ENCODE measurements at places on chromosomes 11 and 22.

- DNase-seq, result no peak
Measured at GRCh38 chr11:74784234-74784633, 35.6 kb downstream of the RNF169 start.

- no peak for DNase-seq
Measured at GRCh38 chr11:95923439-95923727, 524 bp downstream of the MTMR2 start.

DNA sequence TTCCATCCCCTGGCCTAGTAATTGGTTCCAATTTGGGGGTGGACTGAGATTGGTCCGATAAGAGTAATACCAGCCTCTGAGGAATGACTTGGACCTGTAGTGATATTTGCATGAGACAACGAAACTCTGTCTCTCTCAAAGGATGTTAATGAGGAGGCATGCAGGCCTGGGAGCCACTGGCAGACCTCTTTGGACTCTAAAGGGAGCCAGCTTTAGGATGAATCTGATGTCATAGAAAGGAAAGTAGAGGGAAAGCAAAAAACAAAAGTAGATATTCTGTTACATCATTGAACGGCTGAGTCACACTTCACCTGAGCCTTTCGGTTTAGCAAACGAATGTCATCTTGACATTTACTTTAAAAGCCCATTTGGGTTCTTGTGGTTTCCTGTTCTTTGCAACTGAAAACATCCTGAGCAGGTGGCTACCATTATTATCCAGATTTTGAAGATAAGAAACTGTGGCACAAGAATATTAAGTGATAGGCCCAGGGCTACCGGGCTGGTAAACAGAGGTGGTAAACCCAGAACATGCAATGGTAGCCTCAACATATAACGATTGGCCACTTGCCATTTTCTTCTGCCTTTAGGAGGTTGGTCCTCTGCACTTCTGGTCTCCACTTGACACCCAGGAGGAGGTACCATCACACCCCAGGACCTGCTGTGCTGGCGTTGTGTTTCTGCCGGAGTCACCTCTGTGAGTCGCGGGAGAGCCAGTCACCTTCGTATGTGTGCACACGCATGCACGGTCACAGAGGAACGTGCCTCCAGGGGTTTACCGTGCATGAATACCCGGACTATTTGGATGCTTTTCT is 42.7 kb downstream of the RTL6 start:
- DNase-seq, result no peak

- DNase-seq, result no peak
Measured at GRCh38 chr11:19506816-19507486, 205.7 kb upstream of the NAV2 start.

DNA sequence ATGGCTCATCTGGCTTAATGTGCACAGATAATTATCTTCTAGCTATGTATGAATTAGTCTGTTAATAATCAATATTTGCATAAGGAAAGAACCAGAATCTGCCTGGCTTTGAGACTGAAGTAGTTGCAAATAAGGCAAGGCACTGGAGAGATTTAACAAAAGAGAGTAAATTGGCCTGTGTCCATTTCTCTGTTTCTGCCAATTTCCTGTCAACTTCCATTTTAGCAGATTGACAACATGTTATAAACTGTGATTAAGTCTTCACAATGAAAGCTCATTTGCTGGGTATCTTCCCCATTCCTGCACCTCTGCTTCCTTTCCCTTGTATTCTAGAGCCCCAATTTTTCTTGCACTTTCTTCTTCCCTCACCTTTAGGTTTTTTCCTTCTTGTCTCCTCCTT is 5.3 kb upstream of the TMEM123 start:
- DNase-seq, result no peak

DNA sequence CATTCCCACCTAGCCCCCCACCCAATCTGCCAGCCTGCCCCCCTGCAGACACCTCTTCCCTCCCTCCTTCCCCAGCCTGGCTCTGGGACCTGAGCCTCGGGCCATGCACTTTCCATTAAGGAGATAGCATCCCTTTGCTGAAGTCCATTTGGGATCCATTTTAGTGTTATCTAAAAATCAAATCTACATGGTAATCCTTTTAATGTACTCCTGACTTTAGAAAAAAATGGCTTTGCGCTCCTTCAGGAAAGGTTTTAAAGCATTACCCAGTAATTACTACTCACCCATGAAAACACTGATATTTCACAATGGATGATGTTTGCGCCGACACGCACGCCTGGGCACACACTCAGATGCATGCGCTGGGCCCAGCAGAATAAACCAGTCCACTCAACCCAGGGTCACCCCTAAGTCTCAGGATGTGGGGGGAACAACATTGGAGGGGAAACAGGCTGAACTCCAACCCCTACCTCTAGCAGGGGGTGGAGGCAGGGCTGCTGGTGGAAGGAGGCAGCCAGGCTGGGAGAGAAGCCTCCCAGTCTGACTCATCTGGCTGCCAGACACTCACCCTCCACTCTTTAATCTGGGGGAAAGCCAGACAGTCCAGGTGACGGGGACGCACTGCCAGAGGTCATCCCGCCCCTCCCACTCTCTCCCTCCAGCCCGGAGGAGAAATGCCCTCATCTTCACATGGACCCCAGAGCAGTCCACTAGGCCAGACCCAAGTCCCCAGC is 29.8 kb downstream of the LMO1 start:
- DNase-seq, result no peak

- DNase-seq, result no peak
Measured at GRCh38 chr11:68963779-68964178, 17.0 kb downstream of the MRGPRD start.

DNA sequence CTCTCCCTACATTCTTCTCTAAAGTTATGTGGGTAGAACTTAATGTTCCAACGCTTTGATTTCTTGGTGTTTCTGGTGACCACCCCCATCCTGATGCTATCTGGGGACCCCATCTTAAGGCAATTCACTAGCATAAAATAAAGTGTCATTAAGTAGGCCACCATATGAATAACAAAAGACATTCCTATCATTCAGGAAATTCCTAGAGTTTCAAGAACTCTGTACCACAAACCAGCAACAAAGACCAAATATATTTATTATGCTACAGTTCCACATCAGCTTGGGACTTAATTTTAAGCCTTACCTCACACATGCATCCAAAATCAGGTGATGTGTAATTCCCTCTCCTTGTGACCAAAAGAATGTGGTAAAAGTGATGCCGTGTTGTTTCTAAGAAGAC is 254.6 kb upstream of the LRRC4C start:
- DNase-seq, result no peak

DNA sequence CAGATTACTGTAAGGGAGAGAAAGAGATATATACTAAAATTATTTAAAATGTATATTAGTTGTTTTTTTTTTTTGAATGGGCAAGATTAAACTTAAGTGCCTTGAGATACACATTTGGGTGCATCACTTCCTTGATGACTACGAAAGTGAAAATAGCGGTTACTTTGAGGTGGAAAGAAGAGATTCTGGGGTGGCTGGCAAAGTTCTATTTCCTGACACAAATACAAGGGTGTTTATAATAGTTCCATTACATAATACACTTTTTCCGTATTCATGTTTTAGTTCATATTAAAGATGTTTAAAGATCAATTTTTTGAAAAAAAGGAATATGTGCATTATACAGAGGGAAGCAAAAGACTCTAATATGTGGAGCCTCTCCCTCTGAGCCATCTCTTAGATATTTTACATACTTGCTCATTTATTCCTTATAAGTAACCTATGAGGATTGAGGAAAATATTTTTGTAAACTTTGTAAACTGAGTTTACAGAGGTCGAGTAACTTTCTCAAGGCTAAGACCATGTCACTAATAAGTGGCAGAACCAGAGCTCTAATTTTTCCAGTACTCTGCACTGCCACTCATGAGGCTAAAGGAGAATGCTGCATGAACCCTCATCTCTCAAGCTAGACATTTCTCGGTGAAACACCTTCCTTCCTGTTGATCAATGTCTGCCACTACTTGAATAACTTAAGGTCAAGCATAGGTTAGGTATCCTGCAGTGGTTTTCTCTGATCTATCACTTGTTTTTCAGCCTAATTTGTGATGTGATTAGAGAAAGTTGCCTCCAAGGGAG is 58.6 kb downstream of the DDIAS start:
- DNase-seq, result no peak

DNA sequence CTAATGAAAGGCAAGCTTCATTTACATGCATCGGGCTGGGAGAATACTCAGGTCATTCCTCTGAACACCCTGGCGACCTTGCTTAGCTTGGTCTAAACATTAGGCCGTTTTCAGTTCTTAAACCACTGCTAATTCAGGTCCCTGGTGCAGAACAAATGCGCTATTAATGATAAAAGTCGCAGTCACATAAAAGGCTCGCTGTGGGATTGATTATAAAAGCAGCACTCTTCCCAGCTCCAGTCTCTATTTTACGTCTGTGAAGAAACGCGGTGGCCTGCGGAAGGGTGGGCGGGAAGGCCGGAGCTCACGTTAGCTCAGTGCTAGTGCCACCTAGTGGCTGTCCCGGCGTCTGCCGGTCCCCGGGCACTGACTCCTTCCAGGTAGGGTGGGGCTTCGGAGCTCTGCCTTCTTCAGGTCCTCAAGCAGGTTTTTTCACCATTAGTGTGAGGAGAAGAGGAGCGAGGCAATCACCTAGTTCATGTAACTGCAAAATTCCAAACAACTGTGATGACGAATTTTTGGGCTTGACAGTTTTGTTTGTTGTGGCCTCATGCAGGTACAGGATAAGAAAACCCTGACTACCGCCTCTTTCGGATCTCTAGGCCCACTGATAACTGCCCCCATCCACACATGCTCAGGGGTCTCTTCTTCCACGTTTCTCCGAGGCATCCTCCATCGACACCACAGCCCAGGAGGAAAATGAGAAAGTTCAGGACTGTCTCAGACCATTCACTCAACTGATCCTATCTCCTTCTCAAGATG is 66.5 kb upstream of the CLMP start:
- no peak for DNase-seq

DNA sequence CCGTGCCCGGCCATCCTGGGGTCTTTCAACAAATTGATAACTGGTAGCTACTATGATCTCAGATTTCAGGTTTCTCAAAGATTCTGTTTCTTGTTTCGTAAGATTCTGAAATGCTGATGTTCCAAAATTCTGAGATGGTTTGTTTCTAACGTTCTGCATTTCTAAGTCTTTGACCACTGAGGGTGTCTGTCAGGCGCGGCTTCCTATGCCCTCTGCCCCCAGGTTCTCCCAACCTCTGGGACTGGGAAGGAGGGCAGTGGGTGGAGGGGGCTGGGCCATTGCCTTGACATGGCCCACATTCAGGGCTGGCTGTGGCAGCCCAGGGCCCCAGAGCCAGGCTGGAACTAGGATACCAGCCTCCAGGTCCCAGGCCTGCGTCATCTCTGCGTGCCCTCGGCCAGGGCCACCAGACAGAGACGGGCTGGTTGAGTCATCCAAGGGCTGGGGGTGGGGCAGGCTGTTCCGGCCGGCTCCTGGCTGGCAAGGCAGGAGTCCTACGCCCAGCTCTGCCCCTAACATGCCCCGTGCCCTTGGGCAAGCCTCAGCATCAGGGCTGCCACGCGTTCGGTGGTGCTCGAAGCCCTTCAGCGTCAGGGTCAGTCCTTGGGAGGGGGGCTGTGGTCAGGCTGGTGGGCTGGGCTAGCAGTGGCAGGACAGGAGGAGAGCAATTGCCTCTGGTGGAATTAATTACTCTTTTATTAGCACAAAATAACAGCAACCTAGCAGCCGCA is 5.2 kb downstream of the TMEM134 start:
- DNase-seq, result no peak

GRCh38 chr11:61912991-61913698 is 4.2 kb downstream of the RAB3IL1 start:
- no peak for DNase-seq

GRCh38 chr11:126202646-126203359 is 8.6 kb downstream of the RPUSD4 start:
- DNase-seq, result no peak

DNA sequence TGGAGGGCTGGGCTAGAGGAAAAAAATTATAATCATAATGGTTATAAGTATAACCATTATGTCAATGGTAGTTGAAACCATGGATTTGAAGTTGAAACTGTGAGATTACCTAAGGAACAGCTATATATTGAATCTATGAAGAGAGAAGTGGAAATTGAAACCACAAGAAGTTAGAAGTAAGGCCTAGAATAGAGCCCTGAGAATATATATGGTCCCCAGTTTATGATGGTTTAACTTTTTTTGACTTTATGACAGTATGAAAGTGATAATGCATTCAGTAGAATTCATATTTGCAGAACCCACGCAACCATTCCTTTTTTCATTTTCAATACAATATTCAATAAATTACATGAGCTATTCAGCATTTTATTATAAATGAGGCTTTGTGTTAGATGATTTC is 15.0 kb downstream of the AASDHPPT start:
- no peak for DNase-seq

DNA sequence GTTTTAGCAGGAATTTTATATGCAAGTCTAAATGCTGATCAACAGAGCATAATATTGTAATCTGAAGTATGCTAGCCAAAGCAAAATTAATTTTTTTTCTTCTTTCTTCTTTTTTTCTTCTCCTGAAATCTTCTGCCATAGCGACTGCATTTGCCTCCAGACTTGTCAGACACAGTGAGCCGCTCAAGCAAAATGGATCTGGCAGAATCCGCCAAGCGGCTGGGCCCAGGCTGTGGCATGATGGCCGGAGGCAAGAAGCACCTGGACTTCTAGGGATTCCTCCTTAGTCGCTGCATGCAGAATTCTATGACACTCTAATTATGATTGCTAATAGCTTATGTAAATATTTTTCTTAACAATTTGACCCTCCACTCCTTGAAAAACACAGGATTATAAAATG is 27.9 kb downstream of the PAX6 start:
- no peak for DNase-seq

GRCh38 chr11:72204886-72205285 is 11.7 kb upstream of the FOLR2 start:
- no peak for DNase-seq

DNA sequence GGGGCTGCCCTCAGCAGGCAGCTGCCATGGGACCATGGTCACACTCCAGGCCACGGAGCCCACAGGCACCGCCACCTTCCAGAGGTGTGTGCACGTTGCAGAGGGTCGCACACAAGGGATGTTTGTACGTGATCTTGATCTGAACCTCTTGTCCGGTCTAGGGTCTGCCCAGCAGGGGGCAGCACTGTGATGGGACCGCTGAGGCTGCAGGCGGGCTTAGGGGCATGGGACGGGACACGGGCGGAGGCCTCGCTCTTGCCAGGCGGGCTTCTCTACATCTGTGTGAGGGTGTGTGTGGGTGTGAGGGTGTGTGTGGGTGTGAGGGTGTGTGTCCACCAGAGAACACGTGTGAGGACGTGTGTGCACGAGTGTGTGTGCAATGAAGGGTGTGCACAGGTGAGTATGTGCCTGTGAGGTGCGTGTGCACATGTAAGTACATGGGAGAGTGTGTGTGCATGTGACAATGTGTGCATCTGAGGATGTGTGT is 52.4 kb downstream of the CACNA1I start:
- DNase-seq, result peak; percentile 24

- no peak for DNase-seq
Measured at GRCh38 chr11:69916806-69917387, 97.7 kb upstream of the FGF3 start.

GRCh38 chr11:19979519-19979845 is 180.8 kb downstream of the DBX1 start:
- DNase-seq, result no peak
